ENCODE measurements at places on chromosomes 3 and 15.

- DNase-seq: peak; percentile 5
These were observed 196.7 kb downstream of the EPHA6 start for GRCh38 chr3:97010881-97011657.

GRCh38 chr15:79615754-79616153 lies 183.6 kb downstream of the MINAR1 start:
- DNase-seq: no peak

- DNase-seq: no peak
These were observed 88.2 kb upstream of the POMGNT2 start for GRCh38 chr3:43194069-43194468.

DNA sequence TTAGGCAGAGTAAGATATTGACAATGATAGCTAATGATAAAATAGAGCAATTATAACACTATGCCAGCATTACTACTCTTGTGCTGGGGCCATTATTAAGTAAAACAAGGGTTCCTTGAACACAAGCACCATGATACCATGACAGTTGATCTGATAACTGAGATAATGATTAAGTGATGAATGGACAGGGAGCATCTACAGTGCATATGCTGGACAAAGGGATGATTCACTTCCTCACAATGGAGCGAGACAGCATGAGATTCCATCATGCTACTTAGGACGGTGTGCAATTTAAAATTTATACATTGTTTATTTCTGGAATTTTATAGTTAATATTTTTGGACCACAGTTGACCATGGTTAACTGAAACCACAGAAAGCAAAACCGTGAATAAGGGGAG lies 156.6 kb downstream of the FHIT start:
- DNase-seq: no peak

GRCh38 chr15:69313432-69314000 lies 14.8 kb downstream of the PAQR5 start:
- DNase-seq: no peak

GRCh38 chr3:78906245-78906644 lies 861.6 kb downstream of the ROBO1 start:
- no peak for DNase-seq

DNA sequence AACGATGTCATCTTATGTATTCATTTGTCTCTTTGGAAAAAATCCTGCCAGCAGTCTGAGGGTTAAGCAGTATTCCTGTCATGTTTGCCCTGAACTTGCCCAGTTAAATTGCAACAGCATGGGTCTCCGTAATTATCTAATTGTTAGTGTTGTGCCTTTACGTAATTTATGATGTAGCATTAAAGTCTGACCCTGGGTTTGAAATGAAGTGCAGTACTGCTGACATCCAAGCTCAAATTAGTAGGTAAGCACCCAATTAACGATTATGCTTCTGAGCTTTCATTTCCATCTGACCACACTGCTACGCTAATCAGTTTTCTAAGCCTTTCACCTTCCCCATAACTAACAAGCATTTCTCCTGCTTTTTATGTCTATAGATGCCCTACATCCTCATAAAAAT lies 241.8 kb downstream of the ARRDC4 start:
- no peak for DNase-seq

DNA sequence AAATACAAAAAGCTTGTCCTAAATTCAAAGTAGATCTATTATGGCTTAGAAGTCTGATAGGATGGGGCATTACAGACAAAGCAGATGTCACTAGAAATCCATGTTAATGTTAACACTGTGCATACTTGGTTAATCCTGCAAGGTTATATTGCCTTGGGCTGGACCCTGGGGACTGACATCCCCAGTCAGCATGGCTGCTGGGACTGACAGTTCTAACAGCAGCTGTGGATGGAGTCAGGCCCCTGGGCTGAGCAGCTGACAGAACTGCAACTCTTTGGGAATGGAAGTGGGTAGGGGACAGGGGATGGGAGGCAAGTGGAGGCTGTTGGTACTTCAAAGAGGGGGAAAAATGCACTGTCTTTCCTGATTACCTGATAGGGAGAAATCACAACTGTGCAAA lies 7.5 kb downstream of the P2RY1 start:
- DNase-seq: peak; percentile 27

GRCh38 chr3:112477891-112478290 lies 21.4 kb downstream of the BTLA start:
- DNase-seq: peak; percentile 46

GRCh38 chr3:150515210-150515609 lies 31.1 kb downstream of the SERP1 start:
- no peak for DNase-seq

GRCh38 chr3:43041517-43041916 lies 62.4 kb downstream of the GASK1A start:
- no peak for DNase-seq

- no peak for DNase-seq
These were observed 51.9 kb upstream of the RPL32 start for GRCh38 chr3:12893247-12893646.

- peak; percentile 77 for DNase-seq
These were observed 45.1 kb downstream of the EFCAB12 start for GRCh38 chr3:129383292-129383860.

DNA sequence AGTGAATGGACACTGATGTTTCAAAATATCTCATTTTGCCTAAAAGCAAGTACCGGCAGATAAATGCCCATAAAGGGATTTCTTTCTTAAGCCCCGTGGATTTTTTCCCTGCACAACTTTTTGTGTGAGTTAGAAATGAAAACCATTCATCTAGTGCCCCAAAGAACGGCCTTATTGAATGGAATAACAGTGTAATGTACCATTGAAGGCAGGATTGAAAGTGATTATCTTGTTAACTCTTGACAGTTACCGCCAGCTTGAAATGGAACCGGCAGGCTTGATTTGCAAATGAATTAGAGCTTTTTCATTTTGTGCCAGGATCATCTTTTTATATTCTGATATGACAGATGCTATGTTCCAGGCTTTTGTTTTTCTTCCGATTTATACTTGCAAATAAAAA lies 162.2 kb downstream of the RSRC1 start:
- no peak for DNase-seq

DNA sequence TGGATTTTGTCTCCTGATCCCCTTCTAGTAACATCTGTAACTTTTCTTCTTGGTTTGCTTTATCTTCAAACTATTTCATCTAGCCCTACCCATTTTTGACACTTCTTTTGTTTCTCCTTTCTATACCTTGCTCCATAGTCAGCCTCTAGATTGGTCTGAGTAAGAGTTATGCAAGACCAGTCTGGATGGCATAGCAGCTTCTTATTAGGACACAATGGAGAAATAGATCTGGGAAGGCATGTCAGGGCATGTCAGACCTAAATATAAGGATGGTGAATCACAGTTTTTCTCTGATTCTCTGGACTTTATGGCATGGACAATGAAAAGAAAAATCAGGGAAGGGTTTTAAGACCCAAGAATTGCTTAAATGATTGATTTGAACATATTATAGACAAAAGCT lies 452.5 kb downstream of the RAP2B start:
- no peak for DNase-seq

GRCh38 chr3:3200632-3201212 lies 21.2 kb upstream of the CRBN start:
- peak; percentile 90 for DNase-seq

DNA sequence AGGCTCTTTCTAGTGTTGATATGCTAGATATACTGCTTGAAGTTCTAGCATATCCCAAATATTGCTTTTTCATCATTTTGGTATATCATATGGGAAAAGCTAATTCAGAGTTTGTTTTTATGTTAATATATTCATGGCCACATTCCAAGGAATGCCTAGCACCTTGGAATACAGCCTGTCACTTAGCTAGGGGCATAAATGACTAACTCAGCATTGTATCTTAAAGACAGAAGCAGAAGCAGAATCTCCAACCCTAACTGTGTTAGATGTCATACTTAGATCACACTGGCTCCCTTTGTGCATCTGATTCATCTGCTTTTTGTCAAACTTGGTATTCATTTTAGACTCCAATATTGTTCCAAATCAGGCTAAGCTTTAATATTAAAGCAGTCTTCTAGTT lies 130.8 kb upstream of the TSPAN3 start:
- no peak for DNase-seq

DNA sequence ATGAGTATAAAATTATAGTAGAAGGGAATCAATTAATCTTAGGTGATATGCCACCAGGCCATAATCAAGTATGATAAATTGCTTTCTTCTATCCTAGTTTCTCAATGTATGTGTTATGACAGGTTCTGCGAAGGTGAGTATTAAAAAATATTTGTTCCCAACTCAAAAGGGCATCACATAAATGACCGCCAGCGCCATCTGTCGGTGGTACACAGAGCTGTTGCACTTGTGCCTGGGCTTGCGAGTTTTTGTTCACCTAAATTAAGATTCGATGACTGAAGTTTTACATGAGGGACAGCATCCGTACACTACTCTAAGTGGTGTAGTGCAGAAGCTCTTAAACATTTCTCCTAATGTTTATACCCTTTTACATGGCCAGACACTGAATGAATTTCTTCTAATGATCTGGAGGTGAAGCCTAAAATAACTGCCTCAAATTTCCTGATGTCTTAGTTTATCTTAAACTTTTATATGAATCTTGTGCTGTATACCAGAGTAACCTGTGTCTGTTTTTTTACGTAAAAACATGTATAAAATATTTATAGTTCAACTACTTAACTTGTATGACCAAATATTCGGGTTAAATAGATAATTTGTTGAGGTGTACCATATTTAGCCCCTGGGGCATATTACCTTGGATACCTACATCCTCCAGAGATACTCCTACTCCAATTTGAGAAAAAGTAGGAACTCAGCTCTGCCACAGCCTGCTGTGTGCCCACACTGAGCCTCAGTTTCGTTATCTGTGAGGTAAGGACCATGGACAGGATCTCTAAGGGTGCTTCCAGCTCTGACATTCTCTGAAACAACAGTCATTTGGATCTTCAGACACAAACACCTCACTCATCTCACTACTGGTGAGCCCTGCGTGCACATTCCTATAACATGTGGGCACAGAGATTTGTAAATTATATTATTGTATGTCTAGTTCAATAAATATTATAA lies 365.6 kb downstream of the MAGI1 start:
- DNase-seq: peak; percentile 46
